ENCODE measurements at places on chromosomes 4 and X.
A peak's percentile ranks its signal among the peaks of the same experiment; 100 is the strongest.

DNA sequence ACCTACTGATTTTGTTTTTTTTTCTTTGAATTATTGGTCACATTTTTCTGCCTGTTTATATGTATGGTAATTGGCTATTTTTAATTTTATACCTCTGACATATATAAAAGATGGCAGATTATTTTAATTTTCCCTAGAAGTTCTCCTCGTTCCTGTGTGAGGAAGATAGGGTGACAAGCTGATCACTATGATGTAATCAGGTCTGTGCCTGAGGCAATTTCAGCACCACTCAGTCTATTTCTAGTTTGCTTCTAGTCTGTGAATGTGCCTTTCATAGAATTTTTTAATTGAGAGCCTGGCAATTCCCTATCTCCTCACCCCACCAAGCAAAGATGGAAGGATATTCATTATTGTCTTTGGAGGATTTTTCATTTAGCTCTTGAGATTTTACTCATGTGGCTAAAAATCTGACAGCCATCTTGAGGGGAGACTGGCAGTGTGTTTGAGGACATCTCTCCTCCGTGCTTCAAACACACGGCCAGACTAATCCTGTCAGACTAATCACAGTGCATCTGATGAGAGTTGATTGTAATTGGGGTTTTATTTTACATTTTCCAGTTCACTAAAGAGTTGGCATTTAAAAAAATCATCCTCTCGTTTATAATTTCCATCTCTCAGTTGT, 500.3 kb downstream of the TRIML1 start:
- DNase-seq, result no peak

- DNase-seq, result peak; percentile 25
These were observed 497 bp downstream of the HPGD start for GRCh38 chr4:174521800-174522182.

DNA sequence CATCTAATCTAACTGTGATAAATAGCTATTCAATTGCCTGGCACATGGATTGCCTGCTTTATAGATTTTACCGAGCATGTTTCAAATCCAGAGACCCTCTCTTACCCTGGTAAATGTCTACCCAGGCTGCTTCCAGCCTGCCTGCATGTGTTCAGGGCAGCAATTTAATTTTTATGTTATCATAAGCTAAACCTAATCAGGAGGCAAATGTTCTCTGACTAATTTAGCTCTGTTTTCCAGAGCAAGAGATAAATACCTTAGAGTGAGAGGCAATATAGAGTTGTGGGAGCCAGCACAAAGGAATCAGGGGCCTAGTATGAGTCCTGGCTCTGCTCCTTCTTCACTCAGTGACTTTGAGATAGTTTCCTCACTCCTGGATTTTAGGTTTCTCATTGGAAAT, 37.7 kb downstream of the PARM1 start:
- DNase-seq, result no peak

- no peak for DNase-seq
These were observed 24.2 kb downstream of the CNKSR2 start for GRCh38 chrX:21398426-21398825.

DNA sequence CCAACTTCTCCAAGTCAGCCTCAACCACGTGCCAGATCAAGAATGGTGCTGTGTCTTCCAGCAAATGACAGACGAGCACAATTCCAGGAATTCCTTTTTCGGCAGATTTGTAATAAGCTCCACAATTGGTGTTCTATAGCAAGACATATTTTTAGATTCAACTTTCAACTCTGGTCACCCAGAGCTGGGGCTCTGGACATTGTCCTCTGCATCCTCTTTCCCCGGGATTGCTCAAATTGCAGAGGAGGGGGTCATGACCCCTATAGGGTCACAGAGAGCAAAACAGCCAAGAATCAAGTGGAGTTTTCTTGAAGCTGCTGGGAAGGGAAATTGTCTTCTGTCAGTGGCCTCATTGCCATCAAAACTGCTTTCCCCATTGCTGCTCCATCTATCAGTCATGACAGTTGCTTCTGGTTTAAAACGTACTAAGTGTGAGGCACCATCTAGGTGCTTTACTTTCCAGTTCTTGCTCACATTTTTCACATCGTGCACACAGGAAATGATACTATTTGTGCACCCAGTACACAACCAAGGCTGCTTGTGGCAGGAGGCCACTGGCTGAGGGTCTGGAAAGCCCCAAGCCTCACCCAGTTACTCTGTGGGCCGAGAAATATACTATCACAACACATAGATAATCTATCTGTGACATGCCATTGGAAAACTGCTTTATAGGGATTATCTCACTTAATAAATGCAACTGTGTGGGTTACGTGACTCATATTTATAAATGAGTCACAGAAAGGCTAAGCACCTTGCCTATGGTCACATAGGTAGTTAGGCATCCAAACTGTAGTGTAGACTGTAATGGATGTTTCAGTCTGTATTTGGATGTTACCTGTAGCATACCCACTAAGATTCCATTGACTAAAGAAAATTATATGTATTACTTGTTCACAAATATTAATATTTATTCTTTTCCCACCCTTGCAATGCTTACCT, 91.7 kb upstream of the PHOX2B start:
- DNase-seq, result no peak

- no peak for DNase-seq
These were observed 31.4 kb upstream of the LGI2 start for GRCh38 chr4:25062098-25062497.

- DNase-seq, result no peak
These were observed 17.3 kb upstream of the CCDC149 start for GRCh38 chr4:24930151-24930550.

Data from activated CD4-positive, alpha-beta T cell treated with anti-CD3 and anti-CD28 coated beads, Interleukin-2, amount 10 ng/mL, durations not matched to agents 7 days and 5 days (primary cell).